ENCODE measurements at places on chromosomes 12 and 14.

DNA sequence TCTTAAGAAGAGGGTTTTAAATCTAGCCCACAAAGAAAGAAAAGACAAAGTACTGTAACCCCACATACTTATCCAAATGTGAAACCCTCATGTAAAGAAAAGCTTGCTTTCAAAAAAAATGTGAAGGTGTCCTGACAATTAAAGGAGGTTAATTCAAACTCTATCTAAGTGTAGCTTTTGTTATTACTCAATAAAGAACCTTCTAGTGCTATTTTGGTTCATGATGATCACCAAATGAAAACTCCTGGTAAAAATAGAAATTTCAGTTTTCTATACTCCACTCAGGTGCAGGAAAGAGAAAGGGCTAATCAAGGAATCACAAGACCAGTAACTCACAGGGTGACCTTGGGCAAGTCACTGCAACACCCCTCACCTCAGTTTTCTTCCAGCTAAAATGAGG lies 1.6 kb downstream of the STAB2 start:
- no peak for DNase-seq

DNA sequence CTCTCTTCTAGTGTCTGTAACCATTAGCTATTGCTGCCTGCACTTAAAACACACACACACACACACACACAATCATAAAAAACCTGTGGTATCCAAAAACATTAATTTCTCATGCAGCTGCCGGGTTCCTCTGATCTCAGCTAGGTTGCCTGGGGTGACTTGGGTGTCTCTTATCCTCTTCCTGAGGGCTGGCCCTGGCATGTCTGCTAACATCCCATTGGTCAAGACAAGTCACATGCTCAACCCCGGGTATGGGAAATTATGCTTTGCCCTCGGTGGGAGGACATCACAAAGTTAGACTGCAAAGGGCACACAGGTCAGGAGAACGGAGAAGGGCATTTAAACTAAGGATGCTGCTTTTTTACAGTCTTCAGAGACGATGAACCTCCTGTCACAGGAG lies 55.7 kb downstream of the TRPV4 start:
- DNase-seq = no peak

- DNase-seq = no peak
Observed at GRCh38 chr14:54681811-54682261, 114.9 kb downstream of the SAMD4A start.

DNA sequence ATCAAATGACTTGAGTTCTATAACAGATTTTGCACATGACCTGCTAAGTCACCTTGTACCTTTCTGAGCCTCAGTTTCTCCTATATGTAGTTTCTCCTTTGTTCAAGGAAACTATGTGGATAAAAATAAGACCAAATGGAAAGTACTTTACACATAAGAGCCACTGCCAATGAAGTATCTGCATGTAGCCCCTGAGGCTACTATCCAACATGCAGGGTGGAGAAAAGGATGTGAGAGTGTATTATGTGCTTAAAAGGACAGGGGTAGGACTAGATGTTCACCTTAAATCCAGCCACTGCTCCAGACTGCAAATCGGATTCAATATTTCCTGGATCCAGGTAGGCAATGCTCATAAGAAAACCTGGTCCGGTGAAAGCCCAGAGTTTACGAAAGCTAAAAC lies 21.2 kb downstream of the SLC11A2 start:
- no peak for DNase-seq

DNA sequence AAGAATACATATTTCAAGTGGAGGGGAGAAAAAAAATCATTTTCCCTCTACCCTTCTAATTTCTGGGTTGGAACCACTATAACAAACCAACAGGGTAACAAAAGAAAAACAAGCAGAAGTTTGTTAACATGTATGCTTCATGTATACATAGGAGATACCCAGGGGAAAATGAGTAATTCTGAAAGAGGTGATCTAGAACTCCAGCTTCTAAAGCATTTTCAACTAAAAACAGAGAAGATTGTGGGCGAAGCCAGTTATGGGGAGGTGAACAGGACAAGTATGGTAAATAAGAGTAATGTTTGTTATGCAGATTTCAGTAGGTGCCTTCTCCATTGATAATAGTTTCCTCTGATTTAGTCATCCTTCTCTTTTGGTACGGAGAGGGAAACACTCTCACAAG lies 16.7 kb downstream of the FNTB start:
- DNase-seq = no peak

- DNase-seq = no peak
Observed at GRCh38 chr14:100664841-100665510, 61.7 kb upstream of the DLK1 start.

- no peak for DNase-seq
Observed at GRCh38 chr12:48985475-48985897, 7.4 kb downstream of the WNT1 start.

GRCh38 chr12:60842181-60842580 lies 1246.4 kb downstream of the SLC16A7 start:
- no peak for DNase-seq

DNA sequence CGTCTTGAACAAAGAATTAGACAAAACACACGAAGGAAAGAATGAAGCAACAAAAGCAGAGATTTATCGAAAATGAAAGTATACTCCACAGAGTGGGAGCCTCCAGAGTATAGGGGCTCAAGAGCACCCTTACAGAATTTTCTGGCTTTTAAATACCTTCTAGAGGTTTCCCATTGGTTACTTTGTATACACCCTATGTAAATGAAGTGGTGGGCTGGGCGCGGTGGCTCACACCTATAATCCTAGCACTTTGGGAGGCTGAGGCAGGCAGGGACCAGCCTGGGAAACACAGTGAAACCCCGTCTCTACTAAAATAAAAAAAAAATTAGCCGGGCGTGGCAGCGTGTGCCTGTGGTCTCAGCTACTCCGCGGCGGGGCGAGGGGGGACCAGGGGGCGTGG lies 13.1 kb upstream of the DNM1L start:
- DNase-seq = no peak

DNA sequence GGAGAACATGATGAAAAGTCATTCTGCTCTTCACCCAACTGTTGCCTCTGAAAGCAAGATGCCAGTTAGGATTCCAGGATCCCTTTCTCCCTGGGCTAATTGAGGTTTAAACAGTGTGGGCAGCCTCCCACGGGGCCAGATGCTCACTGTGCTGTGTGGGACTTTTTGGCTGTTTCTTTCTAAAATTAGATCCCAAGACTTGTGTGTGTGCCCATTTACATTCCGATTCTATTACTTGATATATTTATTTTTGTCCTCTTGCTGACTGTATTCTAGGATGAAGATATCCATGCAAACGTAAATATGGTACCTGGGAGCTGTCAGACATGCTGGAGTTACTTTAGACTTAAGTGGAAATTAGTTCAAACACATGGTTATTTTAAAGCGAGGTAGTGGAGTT lies 6.2 kb downstream of the IFT43 start:
- DNase-seq = no peak

DNA sequence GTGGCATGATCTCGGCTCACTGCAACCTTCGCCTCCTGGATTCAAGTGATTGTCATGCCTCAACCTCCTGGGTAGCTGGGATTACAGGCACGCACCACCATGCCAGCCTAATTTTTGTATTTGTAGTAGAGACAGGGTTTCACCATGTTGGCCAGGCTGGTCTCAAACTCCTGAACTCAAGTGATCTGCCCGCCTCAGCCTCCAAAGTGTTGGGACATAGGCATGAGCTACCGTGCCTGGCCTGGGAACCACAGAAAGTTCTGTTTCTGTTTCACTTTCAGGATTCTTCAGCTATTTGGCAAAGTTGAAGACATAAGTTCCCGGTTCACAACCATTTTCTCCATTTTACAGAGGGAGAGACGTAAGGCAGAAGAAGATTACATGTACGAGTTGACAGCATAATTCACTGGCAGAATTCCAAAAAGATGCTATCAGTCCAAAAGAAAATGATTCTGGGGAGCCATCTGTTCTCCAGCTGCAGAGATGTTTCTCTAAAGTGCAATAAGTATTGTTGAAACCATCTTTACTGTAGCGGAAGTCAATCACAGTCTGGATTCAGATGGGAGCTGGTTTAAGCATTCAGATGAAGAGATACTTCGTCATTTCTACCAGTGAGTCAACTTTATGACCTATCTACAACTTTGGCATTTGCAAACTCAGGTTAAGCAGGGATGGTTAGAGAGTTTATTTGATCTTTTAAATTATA lies 8.1 kb upstream of the RNF34 start:
- DNase-seq = no peak

GRCh38 chr14:96783043-96783914 lies 13.9 kb upstream of the VRK1 start:
- DNase-seq = no peak

- DNase-seq = no peak
Observed at GRCh38 chr12:4891866-4892265, 17.8 kb upstream of the KCNA1 start.

DNA sequence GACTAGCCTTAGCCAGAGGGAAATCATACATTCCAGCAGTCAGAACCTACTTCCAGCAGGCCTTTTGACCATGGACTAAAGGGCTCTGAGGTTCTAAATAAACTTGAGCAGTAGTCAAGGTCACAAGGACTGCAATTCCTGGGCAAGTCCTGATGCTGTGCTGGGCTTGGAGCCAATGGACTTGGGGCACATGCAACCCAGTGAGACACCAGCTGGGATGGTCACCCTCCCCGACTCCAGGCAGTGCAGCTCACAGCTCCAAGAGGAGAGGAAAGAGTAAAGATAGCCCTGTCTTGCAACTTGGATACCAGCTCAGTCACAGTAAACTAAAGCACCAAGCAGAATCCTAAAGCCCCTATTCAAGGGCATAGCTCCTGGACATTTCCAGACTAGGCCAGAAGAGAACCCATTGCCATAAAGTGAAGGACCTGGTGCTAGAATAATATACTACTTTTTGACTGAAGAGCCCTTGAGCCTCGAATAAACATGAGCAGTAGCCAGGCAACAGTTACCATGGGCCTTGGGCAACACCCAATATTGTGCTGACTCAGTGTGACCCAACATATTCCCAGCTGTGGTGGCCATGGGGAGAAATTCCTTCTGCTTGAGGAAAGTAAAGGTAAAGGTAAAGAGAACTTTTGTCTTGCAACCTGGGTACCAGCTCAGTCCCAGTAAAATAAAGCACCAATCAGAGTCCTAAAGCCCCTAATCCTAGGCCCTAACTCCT lies 226.2 kb upstream of the CLEC14A start:
- no peak for DNase-seq

- DNase-seq = no peak
Observed at GRCh38 chr12:104802208-104802607, 155.9 kb downstream of the SLC41A2 start.

DNA sequence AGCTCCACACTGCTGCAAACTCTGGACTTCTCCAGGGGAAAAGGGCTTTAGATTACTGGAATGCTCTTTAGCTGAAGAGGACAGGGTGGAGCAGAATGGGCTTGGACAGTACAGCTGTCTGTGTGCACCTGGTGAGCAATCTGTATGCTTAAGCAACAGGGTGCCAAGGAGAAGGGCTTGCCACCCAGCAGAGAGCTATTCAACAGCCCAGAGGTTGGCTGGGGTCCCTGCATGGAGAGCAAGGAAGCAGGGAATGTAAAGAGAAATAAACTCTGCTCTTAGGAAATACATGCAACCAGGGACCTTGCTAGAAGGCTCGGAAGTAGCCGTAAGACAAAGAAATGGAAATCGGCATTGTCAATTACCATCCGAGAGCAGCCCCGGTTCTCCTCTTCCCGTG lies 53.0 kb upstream of the CORO1C start:
- DNase-seq = no peak

DNA sequence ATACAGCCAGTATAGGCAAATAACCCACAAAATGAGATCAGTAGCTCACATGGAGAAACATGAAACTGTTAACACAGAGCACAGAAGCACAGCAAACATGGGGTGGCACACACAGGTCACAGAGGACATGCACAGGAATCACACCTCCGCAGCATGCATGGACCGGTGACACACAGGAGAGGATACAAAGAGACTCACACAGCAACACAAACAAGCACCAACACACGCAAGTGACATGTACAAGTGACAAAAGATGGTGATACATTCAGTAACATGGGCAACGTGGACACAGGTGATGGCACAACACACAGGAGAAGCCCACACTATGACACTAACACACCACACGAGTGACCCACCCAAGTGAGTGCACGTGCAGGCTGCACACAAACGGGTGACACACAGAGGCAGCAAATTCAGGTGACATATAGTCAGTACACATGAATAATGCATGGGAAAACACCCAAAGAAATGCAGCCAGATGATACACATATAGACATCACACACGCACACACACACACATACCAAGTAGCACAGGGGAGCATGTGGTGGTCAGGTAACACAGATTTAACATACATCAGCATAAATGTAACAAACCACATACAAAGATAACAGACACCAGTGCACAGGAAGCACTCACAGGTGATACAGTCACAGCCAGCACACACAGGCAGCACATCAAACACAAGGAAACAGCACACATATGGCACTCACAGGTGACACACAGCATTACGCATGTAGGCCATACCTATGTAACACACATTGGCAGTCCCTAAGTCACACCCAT lies 216.0 kb upstream of the SFSWAP start:
- no peak for DNase-seq

GRCh38 chr12:107492393-107493134 lies 193.0 kb upstream of the PWP1 start:
- DNase-seq = no peak

DNA sequence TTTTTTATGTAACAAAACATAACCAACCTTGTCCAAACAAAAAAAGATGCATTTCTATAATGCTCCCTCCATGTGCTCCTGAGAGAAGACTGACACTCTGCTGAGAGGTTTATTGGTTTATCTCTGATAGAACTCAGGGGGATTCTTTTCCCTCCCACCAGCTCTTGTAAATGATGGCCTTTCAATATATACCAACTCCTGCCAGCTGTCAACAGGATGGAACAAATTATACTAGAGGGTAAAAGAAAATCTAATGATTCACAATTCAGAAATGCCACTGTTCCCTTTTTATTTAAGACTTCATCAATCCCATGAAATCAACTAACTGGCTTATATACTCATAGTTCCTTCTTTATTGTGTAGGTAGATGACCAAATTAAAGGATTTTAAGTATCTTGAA lies 25.4 kb downstream of the PSMC1 start:
- DNase-seq = no peak

DNA sequence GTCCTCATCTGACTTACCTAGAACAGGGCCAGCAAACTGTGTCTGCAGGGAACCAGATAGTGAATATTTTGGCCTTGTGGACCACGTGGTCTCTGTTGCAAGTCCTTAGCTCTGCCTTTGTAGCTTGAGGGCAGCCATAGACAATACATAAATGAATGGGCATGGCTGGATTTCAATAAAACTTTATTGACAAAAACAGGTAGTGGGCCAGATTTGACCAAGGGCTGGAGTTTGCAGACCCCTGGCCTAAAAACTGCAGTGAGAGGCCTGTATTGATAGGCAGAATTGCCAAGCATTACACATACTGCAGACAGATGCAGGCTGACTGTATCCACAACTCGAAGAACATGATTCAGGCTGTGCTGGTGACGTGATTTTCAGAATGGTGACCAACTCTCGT lies 25.3 kb downstream of the CCDC63 start:
- no peak for DNase-seq
